Cerebellar nuclear complex (tissue), 1 donor: ENCODE measurements at places on chromosomes 6 and 20.

DNA sequence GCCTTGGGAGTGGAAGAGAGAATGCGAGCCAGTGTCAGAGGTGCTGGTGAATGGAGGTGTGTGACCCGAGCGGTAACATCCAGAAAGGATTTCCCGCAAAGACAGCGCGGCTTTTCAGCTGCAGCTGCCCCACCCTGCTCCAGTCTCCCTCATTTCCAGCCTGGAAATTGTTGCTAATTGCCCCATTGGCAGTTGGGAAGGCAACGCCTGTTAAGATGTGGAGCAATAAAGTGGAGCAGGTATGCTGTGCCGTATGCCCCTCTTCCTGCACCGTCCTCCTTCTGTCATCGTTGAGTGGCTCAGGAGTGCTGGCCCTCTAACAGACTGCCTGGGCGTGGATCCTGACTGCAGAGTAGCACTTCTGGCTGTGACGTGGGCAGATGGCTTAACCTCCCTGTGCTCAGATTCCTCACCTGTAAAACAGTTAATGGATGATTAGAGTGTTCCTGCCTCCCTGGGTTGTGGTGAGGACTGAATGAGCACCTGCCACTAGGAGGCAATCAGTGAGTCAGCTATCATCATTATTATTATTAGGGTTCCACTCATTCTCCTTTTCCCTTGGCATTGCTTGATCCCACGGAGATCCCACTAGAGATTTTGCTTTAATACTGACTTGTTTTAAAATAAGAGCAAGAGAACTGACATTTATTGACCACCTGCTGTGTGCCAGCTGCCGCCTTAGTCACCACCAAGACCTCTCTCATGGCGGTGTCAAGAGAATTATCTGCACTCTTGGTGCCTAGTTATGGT, 11.7 kb downstream of the ARFGEF2 start:
- DNase-seq, result no peak

DNA sequence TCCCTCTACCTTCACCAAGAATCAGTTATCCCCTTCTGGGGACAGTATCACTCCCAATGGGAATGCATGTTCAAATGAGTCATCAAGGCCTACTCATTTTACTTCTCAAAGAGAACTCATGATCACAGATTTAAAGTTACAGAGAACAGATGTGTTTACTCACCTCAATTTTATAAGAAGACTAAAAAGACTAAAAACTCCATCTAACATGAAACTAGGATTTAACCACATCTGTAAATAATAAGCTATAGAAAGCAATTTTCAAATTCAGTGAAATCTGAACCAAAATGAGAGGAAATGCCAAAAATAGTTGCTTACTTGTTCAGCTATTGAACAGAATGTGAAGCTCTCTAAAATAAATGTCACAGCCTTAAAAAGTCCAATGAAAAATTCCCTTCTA, 300.1 kb upstream of the KCNQ5 start:
- no peak for DNase-seq

- DNase-seq, result no peak
These were observed 2.4 kb downstream of the TCF21 start for GRCh38 chr6:133891149-133891926.

GRCh38 chr6:20658053-20658452, 123.8 kb downstream of the CDKAL1 start:
- DNase-seq, result no peak

- DNase-seq, result no peak
These were observed 153.4 kb downstream of the CDC5L start for GRCh38 chr6:44540881-44541280.

DNA sequence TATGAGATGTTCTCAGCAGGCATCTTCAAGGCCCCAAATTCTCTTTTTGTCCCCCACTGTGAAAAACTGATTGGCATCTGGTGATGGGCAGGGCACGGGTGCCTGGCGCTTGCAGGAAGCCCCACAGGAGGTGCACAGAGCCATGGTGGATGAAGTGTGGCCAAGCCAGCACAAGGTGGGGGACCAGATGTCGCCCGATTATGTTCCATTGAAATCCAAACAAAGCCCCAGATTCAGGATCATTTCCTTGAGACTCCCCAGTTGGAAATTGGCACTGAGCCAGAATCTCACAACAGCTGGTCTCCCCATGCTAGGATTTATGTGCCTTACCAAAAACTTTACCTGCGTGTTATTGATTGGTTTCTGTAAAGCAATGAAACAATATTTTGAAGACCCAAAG, 186.1 kb downstream of the ADAT2 start:
- no peak for DNase-seq

DNA sequence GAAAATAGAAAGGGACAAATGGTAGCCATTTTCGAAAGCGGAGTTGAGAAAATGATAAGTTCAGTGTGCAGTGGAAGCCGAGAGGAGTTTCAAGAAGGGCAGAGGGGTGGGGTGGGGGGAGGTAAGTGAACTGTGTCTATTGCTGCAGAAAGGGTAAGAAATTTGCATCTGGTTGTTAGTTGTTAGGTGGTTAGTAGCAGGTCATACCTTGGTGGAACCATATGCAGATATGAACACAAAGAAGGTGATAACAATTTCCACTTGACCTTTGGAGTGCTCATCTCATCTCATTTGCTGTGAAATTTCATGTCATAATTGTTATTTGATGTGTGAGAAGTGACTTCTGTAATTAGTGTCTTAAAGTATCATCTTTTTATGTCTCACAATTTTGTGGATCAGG, 288.2 kb downstream of the QKI start:
- no peak for DNase-seq

GRCh38 chr6:158557927-158558326, 2.0 kb upstream of the TMEM181 start:
- DNase-seq, result no peak

DNA sequence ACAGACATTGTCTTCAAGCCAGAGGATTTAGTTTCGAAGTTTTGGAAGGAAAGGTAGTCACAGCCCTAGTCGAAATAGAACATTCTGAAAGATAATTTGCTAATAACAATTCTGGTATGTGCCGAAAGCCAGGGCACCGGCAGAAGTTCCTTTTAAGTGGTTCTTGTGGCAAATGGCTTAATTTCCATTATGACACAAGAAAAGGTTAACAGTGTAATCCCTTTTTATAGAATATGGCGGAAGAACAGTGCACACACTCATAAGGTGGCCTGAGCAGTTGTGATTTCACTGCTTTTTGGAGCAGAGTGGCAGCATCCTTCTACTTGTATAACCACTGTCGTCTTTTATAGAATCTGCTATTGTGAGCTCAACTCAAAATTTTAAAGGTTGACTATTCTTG, 152.4 kb downstream of the SASH1 start:
- no peak for DNase-seq

DNA sequence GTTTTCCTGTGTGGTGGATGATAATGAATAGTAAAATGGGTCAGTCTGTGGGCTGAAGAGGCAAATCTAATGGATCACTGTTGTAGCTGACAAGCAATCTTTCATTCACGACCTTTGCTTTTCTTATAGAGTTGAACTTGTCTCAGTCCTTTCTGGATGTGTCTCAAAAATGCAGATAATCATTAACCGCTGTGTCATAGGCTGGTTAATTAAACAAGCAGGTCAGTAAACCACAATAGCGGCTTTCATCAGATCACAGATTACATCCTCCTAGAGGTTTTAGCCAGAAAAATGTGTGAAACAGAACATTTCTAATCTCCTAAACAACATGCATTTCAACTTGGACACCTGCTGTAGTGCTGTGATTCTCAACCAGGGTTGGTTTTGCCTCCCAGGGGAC, 2.5 kb upstream of the METTL24 start:
- DNase-seq, result no peak

DNA sequence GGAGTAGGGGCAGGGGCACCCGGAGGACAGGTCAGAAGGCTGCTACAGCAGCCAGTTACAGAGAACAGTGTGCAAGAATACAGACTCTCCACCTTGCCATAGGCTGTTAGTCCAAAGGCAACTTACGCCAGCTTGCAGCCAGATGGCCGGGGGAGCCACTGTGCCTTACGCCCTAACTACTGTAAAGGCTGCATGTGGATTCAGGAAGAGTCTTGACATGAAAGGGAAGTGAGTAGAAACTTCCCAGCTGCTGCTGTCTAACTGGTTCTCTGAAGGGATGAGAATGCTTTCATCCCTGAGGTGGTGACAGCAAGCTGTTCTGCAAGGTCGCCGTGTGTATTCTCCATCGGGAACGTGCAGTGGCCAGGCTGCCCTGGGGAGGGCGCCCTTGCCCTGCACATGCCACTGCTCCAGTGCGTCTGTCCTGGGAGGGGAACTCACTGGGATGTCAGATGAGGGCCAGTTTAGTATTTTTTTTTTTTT, 46.1 kb downstream of the LYRM4 start:
- no peak for DNase-seq

DNA sequence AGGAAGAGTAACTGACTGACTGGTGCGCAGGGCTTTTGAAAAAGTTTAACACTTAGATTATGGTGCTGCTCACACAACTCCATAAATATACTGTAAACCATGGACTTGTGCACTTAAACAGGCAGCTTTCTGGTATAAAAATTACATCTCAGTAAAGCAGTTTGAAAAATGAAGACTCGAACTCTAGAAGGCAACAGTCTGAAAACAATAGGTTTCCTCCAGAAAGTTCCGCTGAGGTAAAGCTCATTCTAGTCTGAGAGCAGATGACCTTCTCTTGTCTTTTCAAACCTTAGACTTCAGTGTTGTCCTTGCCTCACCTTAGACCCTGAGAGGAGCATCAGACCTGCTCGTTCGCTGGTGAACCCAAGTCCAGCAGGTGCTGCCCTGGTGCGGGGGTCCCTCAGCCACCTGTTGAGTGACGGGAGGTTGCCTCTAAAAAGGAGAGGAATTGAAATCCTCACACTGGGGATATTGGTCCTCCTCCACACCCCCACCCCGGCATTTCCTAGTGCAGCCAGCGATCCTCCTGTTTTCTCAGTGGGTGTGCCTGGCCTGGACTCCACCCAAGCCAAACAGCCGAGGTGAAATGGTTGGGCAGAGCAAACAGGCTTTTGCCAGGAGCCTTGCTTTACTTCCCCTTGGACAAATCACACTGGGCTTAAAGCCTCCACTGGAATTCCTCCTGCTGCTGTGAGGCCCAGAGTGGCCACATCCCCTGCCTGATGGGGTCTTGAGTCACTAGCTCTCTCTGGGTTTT, 14.7 kb upstream of the PYGB start:
- no peak for DNase-seq

- DNase-seq, result no peak
These were observed 79.9 kb downstream of the CEBPB start for GRCh38 chr20:50270569-50270968.

- DNase-seq, result no peak
These were observed 71.8 kb upstream of the CENPW start for GRCh38 chr6:126268092-126268491.

DNA sequence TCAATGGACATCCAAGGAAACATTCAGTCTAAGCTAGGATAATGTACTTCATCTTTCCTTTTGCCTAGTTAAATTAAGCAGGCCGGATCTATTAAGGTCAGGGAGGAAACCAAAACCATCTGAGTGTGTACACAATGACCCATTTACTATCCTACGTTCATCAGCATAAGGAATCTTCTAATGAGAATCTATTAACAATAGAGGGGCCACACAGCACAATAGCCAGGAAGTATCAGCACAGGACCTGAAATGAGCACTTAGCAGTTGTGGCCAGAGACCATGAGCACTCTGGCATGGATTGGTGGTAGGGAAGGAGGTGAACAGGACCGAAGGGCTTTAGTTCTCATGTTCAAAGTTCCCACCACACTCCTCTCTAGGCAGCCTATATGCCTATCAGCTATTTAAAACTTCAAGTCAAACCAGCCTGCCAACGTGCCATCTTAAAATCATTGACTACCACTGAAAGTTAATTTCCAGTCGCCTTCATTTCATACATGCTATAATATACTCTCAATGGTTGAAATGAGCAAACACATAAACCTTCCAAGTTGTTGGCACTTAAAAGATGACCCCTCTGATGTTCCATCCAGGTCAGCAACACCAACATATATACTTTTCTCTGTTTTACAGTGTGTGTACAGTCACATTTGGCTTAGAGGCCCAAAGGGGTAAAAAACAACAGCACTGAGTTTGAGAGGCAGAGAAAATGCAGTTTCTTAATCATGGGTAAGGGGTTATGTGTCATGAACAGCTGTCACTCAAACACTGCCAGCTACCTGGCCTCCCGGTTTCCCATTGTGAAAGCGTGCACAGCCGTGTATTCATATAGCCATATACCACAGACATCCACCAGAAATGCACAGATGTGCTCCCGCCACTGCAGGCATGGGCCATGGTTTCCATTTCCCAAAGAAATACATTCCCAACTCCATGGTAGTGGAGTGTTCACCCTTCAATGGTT, 184.3 kb downstream of the TBXT start:
- DNase-seq, result no peak

DNA sequence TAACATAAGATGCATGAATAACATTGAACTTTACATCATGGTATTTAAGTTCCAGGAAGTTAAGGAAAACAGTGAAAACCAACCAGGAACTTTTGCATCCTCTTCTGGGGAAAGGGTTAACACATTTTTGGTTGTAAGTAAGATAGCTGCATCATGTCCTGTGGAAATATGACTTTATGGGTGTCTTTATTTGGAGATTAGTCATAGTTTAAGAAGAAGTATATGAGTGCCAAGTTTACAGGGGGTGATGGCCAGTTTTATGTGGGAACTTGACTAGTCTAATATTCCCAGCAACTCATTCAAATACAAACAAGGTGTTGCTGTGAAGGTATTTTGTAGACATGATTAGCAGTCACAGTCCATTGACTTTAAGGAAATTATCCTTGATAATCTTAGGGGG, 78.0 kb downstream of the PDE10A start:
- no peak for DNase-seq

DNA sequence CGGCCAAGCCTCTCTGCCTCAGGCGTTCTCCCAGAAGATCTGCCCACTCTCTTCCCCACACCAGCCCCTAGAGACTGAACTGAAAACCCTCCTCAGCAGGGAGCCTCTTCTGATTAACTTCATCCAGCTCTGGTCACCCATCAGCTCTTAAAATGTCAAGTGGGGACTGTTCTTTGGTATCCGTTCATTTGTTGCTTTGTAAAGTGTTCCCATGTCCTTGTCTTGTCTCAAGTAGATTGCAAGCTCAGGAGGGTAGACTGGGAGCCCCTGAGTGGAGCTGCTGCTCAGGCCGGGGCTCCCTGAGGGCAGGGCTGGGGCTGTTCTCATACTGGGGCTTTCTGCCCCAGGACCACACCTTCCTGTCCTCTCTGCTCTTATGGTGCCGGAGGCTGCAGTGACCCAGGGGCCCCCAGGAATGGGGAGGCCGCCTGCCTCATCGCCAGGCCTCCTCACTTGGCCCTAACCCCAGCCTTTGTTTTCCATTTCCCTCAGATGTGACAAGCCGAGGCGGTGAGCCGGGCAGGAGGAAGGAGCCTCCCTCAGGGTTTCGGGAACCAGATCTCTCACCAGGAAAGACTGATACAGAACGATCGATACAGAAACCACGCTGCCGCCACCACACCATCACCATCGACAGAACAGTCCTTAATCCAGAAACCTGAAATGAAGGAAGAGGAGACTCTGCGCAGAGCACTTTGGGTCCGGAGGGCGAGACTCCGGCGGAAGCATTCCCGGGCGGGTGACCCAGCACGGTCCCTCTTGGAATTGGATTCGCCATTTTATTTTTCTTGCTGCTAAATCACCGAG, 14.2 kb downstream of the VEGFA start:
- no peak for DNase-seq

DNA sequence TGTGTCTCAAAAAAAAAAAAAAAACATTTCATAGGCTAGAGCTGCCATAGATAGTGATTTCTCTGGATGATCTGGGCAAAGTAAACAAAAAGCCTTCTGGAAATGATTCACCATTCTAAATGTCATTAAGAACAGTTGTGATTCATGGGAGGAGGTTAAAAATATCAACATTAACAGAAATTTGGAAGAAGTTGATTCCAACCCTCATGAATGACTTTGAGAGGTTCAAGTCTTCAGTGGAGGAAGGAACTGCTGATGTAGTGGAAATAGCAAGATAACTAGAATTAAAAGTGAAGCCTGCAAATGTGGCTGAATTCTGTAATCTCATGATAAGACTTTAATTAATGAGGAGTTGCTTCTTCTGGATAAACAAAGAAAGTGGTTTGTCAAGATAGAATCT, 26.8 kb upstream of the MMP24 start:
- DNase-seq, result no peak
